Left lobe of liver (tissue), 2 donors: ENCODE measurements at places on chromosomes 12 and 14. TPM values are rescaled to one million over a fixed set of nuclear protein-coding genes. Genes with fewer than 3 reads are reported as not detected.

- DNase-seq = no peak
Observed at GRCh38 chr14:64645220-64645892, 58.9 kb upstream of the PLEKHG3 start.

DNA sequence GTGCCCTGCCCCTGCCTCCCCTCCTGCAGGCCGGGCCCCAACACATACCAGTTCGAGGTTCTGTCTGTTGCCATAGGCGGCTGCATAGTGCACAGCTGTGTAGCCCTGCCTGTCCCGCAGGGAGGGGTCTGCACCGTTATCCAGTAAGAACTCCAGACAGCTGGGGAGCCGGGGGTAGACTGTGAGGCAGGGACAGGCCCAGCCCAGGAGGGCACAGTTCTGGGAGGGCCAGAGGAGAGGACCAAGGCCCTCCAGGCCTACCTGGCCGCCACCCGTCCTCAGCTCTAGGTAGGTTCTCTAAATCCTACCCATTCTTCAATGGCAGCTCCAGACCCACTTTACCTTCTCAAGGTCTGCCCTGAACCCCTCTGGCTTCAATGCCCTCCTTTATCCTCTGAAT is 9.5 kb downstream of the ANKRD52 start:
- DNase-seq = no peak

- DNase-seq = no peak
Observed at GRCh38 chr12:54364413-54364812, at the start of gene GPR84. Gene GPR84 (minus strand): TSS chr12:54364486. CDS start chr12:54363851, 635 bp downstream.

DNA sequence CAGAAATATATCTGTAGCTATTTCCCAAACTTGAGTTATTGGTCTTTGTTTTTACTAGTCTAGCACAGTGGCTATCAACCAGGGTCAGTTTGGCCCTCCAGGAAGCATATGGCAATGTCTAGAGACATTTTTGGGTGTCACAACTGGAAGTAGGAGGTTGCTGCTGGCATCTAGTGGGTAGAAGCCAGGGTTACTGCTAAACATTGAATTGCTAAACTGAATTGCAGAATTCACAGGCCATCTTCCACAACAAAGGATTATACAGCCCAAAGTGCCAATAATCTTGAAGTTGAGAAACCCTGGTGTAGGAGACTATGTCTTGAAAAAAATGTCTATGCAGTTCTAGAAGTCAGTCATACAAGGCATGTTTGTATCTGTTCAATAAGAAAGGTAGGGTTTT is 27.7 kb downstream of the ARHGAP5 start:
- no peak for DNase-seq

SLC25A47 gene
- total RNA-seq = 191 TPM

PAWR gene
- total RNA-seq = 33.3 TPM
